ENCODE measurements at places on chromosomes 16 and 17.
A peak's percentile ranks its signal among the peaks of the same experiment; 100 is the strongest.

DNA sequence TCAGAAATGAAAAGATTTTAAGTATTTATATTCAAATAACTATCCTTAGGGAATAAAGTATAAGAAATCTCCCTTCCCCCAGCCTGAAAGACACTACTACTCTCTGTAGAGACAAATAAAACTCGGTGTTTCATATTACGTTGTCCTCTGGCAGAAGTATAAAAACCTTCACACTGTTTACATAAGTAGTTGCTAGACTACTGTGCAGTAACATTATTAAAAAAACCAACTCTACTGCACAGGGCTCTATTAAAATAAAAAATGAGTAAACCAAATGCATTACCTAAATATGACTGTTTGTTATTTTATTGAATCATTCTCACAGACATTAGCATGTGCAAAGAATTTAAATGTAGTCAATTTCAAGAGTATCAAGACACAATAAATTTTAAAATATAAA lies 67.4 kb downstream of the MED13 start:
- DNase-seq = no peak

GRCh38 chr17:46171939-46172338 lies 21.3 kb downstream of the KANSL1 start:
- DNase-seq = no peak

DNA sequence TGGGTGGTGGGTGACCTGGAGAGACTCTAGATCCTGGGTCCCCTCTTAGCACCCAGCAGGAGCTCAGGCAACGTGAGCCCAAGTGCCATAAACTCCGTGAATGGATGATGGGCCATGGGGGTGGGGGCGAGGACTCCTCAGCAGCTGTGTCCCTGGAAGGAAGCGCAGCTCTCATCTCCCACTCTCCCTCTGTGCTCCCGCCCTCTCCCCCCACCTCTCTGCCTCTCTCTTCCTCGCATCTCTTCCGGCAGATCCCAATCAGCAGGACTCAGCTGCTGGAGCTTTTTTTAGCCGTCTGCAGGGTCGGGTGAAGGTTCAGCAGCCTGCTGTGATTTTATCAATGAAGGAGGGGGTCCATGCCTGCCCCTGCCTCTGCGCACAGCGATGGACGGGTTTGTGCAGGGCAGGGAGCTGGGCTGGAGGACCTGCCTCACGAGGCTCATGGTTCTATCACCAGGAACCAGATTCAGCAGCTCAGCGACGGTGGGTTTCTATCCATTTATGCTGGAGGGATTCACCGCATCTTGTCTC lies 8.3 kb downstream of the CCR7 start:
- no peak for DNase-seq

DNA sequence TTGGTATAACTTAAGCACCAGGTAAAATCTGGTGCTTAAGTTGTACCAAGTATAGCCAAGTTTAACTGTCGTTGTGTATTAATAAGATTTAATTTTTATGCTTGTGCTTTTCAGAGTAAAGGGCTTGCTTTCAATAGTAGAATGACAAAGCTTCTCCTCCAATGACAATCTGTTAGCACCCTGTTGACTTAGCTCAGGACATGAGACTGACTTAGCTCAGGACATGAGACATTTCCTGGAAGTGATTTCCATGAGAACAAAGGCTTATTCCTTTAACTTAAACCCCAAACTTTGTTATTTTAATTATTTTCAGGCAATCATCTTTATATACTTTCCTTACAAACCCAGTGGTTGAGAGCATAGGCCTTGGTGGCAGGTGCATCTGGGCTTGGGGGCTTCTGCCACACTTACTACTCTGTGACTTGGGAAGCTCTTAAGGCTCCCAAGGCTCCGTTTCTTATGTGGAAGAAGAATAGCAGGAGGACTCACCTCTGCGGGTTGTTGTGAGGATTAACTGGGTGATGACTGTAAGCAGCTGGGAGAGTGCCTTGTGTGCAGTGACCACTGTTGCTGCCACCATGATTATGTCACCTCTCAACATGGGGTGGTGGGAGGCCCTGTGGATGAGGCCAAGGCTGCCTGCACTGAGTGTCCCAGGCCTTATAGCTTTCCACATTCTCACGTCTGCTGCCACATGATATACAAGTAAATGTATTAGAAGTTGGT lies 59.4 kb upstream of the CMIP start:
- DNase-seq = no peak

GRCh38 chr16:81709016-81709900 lies 69.8 kb upstream of the PLCG2 start:
- DNase-seq = no peak

DNA sequence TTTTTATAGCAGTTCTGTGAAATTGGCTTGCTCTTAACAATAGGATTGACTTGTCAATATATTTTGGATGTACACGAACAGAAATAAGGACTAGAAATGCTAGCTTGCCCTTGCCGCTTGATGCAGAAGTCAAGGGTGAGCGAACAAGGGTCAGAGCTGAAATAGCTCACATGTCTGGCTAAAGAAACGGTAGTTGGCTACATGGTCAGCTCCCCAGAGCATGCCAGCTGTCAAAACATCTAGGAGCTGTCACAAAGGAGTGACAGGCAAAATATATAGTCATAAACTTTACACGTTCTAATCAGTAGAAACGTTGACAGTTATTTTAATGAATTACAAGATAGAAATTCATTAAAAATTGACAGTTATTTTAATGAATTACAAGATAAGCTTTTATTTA lies 2.9 kb upstream of the MEIOB start:
- no peak for DNase-seq

- DNase-seq = no peak
Measured at GRCh38 chr16:1146409-1146808, 6.5 kb upstream of the CACNA1H start.

GRCh38 chr16:46748775-46749705 lies 896 bp upstream of the MYLK3 start:
- DNase-seq = no peak

DNA sequence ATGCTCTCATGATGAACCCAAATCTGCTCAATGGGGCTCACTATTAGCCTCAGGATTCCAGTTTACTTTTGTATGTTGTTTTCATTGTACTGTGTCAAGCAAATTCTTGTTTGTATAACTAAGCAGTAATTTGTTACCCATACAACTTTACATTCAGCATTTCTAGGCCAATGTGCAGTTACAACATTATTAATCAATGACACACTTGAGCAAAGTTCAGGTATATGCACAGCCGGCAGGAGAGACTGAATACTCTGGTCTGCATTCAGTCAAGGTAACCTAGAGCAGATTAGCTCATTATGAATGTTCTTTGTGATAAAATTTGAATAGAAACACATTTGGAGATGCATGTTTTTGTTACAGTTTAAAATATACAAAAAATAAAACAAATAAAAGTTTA lies 2.2 kb upstream of the MYO1D start:
- DNase-seq = no peak

GRCh38 chr16:22764662-22765327 lies 49.2 kb upstream of the HS3ST2 start:
- DNase-seq = no peak

- peak; percentile 51 for DNase-seq
Measured at GRCh38 chr16:68756239-68756915, 19.3 kb downstream of the CDH1 start.
